ENCODE measurements at places on chromosomes 5 and 9.
A peak's percentile ranks its signal among the peaks of the same experiment; 100 is the strongest.

DNA sequence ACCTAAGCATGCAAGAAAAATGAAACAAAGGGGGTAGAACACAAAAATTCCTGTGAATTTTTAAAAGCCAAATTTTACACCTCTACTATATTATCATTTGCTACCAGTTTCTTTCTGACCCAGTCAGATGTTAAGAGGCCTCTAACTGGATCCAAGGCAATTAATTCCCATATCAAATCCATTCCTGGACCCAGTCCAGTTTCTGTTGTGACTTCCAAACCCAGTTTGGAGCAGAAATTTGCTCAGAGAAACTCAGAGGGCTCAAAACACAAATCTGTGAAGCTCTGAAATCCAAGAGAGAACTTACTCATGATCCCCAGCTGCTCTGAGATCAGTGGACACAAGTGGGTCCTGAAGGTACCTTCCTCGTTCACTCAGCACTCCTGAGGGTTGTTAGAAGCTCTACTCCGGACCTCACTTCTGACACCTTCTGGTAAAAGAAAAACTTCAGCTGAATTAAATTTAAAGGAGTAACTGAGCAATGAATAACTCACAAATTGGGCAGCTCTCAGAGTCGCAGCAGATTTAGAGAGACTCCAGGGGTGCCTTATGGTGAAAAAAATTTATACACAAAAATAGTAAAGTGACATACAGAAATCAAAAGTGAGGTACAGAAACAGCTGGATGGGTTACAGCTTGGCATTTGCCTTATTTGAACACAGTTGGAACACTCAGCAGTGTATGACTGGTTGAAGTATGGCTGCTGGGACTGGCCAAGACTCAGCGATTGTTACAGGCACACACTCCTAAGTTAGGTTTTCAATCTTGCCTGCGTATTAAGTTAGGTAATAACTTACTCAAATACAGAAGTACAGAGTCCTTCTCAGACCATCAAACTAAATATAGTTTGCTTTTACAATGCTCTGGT, 32.4 kb downstream of the INSL4 start:
- peak; percentile 18 for DNase-seq

DNA sequence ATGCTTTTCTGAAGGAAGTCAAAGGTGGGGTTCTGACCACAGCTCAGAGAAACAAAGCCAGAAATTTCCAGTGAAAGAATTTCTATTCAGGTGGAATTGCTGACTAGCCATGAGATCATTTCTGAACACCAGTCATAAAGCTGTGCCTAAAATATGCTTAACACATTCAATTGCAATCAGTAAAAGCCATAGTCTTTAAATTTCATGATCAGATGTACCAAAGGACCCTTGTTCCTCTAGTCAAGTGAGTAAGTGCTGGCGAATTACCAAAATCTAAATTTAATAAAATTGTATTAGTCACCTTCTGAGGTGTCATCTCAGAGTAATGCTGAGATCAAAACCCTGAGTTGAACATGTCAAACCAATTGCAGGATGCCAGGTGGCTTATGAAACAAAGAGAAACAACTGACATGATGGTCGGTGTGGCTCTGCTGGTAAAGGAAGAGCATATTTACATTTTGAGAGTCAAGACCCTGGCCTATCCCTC, 334.2 kb upstream of the CCNH start:
- no peak for DNase-seq

DNA sequence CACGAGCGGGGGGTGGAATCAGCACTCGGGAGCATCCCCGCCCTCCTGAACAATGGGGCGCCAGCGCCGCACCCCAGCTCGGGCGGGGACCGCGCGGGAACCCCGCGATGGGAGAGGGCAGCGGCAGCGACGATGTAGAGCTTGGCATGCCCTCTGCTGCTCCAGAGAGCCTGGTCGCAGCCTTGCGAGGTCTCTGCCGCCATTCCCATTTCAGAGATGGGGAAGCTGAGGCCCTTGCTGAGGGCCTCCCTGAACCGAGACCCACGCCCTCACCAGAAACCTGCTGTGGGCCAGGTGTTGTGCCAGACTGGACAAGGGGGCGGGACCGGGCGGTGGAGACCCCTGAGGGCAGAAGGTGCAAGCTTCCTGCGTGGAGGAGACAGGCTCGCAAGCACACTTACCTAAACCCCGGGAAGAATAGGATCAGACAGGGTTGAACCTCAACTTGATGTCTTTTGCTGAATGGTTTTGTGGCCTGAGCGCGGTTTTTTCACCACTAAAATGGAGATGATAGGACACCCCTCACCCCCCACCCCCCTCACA, 647 bp upstream of the MEGF9 start:
- DNase-seq = no peak

DNA sequence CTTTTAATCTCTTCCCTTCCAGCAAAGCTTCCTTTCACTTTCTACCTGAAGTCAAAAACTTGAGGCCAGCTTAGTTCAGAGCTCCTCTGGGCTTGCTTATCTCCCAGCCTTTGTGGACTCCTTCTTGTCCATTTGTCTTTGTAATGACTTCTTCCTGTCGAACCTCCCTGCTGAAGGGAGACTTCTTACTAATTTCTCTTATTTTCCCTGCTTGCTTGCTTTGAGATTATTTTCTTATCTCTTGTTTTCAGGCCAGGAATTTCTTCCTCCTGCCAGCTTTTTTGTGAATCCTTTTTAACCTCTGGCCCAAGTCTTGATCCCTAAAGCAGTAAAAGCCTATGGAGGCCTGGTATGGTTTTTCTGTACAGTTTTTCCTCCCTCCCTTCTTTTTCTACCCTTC, 46.8 kb upstream of the DHFR start:
- no peak for DNase-seq

- DNase-seq = no peak
These were observed 157.2 kb downstream of the EFNA5 start for GRCh38 chr5:107513337-107514085.

DNA sequence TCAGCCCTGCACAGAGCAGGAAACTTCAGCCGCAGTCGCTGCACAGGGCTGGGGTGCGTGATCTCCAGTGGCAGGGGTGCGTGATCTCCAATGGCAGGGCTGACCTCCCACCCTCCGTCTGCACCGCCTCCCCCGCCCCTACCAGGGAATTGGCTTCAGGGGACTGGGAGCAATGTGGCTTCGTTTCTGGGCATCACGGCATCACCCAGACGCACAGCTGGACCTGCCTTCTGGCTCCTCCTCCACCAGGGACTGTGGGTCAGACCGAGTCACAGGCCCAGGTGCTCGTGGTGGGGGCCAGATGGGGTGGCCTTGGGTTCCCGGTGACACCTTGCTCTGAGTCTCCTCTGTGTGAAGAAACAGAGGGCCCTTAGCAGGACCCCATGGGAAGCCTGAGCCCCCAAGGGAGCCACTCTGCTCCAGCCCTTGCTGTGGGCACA, 51.1 kb downstream of the AHRR start:
- DNase-seq = no peak

DNA sequence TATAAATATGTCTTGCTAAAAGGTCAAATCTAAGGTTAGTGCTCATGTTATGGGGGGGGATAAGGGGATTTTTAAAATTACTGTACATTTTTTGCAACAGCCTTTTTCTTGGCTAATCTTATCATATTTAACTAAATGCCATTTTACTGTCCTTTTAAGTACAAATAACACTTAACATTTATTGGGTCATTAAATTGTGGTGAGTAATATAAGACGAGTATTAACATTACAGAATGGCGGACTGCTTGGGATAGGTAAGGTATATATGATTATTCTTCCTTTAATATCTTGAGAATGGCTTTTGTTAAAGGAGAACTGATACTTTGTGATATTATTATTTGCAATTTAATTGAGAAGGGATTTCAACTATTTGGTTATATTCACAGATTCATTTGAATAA, 33.2 kb downstream of the GPR151 start:
- DNase-seq = no peak

Data from hematopoietic multipotent progenitor cell treated with erythropoietin and hydrocortisone succinate and interleukin-3 and kit ligand, for 17 days (in vitro differentiated cells).